Inflammatory macrophage treated with lipopolysaccharide for 1 hour (primary cell): ENCODE measurements at places on chromosomes 16 and 17.

DNA sequence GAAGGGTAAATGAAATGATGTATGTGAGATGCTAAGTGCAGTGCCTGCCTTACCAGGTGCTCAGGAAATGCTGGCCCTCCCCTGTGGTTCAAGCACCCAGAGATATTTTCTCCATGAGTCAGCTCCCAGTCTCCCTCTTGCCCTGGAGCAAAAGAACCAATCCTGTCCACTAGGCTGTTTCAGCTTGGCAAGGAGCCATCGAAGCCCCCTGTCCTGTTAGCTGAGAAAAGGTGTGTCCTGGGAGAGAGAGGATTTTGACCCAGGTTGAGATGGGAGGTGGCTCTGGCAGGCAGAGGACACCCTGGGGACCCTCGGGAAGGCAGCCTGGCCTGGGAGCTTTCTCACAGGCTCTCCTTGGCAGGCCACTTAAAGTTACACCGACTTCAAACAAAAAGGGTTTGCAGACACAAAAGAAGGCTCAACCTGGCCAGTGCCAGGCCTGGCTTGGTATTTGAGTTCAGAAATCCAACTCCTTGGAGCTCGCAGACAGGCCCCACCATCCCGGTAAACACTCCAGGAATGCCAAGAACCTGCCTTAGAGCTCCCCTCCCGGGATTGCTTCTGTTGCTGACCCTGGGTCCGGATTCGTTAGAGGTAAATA lies 29.6 kb downstream of the NTN1 start:
- no peak for DNase-seq

- no peak for DNase-seq
Observed at GRCh38 chr16:4303973-4304372, 11.9 kb upstream of the GLIS2 start.

DNA sequence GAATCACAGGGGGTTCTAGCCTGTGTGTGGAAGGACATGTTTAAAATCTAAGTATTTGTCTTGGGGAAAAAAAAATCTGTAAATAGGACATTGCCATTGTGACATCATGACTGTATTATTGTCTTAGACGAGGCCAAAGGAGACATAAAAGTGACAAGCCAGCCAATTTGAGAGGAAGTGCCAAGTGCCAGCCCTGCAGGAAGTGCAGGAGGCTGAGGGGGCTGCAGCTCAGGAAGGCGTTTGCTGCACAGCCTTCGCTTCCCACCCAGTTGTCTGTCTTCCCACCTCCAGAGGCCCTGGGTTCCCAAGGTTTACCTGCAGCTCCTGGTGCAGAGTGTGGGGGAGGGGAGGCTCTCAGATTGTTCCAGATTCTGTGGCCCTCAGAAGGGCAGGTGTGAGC lies 1.3 kb downstream of the ADCY7 start:
- no peak for DNase-seq

DNA sequence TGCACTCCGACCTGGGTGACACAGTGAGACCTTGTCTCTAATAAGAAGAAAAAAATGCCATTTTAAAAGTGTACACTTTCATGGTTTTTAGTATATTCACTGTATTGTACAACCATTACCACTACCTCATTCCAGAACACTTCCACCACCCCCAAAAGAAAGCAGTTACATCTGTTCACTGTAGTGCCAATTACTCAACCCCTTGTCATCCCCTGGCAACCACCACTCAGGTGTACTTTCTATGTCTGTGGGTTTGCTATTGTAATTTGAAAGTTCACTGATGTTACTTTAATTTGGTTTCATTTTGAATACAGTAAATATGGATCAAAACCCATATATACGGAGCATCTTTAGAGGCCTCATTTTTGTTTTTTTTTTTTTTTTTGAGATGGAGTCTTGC lies 6.1 kb downstream of the ZG16 start:
- no peak for DNase-seq

- DNase-seq = no peak
Observed at GRCh38 chr16:57916735-57917438, 54.0 kb downstream of the CNGB1 start.

DNA sequence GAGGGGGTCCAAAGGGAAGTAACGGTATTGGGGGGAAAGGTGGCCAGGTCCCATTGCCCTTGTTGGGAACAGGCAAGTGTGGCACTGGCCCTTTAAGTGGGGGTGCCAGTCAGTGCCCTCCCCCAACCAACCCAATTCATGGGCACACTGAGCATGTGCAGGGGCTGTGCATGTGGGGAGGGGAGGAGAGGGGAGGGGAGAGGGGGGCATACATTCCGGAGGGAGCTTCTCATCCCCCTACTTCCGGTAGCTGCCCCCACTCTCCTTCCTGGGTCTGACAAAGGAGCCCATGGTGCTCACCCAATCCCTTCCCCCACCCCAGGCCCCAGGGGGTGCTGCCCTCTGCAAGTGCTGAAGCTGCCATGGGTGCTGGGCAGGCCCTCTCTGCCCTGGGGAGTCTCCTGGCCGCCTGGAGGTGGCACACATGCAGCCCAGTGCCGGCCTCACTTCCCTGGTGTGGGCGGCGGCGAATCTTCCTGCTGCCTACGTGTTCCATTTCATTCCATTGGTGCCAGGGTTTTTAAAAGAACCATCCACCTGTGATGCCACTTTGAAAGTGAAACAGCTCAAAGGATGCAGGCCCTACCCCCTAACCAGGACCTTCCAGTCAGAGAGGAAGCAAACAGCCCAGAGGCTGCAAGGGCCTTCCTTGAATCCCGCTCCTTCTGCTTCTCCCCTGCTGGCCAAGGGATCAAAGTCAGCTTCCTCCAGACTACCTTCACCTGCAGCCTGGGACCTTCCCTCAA lies 11.0 kb downstream of the HEXIM2 start:
- DNase-seq = peak; percentile 26

- no peak for DNase-seq
Observed at GRCh38 chr16:57372372-57373116, at the start of gene CX3CL1. Gene CX3CL1 (plus strand): TSS chr16:57372490. CDS start chr16:57372569, 79 bp downstream.

- no peak for DNase-seq
Observed at GRCh38 chr16:10501016-10501607, 79.3 kb downstream of the EMP2 start.

DNA sequence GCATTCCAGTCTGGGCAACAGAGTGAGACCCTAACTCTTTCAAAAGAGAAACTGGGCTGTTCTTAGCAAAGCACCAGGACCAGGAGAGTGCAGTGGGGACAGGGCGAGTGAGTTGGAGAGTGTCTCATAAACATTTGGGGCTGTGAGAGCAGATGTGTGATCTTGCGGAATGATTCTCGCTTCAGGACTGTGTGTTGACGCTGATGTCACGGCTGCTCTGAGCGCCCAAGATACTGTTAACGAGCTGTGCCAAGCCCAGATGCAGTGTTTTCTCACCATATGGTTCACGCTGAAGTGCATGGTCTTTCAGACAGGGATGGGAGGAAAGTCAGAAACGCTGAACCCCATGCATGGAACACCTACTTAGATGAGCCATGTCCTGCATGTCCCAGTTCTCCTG lies 438.2 kb downstream of the HS3ST4 start:
- DNase-seq = no peak
